ENCODE measurements at places on chromosomes 13 and 19. TPM values are rescaled to one million over a fixed set of nuclear protein-coding genes. Genes with fewer than 3 reads are reported as not detected.

Gene GPR42
- not detected for total RNA-seq

- no peaks in the 10 kb centered on the region for H3K4me1 ChIP-seq
- H3K27me3 ChIP-seq: no peaks in the 10 kb centered on the region
- no peaks in the 10 kb centered on the region for H3K36me3 ChIP-seq
Observed at GRCh38 chr13:33758113-33758512, 59.8 kb upstream of the RFC3 start.

DNA sequence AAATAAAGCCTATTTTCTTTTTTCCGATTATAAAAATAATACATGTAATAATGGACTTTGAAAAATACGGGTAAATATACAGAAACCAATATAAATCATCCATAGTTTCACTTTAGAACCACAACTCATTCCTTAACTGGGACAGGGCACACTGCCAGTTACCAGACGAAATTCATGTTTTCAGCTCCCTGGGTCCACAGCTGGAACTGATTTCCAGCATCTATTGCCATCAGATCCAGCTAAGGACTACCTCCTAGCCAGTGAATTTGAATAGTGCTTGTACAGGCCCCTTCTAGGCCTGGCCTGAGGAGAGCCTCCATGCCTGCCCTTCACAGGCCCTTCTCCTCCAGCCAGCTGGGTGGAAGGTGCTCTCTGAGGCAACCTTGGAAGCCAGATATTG is 30.0 kb upstream of the ATP12A start:
- no peak overlapping the region for H3K4me3 ChIP-seq
- H3K27me3 ChIP-seq: peaks cover 3% of the 10 kb centered on the region
- no peaks in the 10 kb centered on the region for H3K36me3 ChIP-seq
- no peak for DNase-seq
- H3K27ac ChIP-seq: no peak overlapping the region
- H3K4me1 ChIP-seq: peaks cover 4% of the 10 kb centered on the region

Gene CEACAM19
- 1.9 TPM for total RNA-seq

DNA sequence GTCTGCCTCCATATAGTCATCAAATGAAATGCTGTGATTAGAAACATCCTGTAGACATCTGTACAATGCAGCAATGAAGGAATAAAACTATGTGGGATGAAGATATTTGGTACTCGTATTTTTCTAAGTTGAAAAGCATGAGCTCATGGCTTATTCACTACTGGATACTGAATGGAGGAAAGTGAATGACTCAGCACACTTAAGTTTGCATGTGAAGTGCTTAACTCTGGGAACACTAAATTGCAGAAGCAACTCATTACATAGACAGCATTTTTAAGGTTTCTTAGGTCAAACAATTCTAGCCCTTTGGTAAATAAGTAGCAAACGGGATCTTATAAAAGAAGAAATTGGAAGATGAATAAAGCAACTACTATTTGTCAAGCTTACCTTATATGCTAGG is 429.0 kb upstream of the MIR17HG start:
- H3K4me1 ChIP-seq: no peaks in the 10 kb centered on the region
- H3K4me3 ChIP-seq: no peak overlapping the region
- DNase-seq: no peak
- H3K27ac ChIP-seq: no peak overlapping the region
- H3K27me3 ChIP-seq: no peaks in the 10 kb centered on the region
